Activated CD4-positive, CD25-positive, alpha-beta regulatory T cell treated with anti-CD3 and anti-CD28 coated beads, Interleukin-2, amount 50 U/mL, for 24 hours (primary cell): ENCODE measurements at places on chromosomes 6 and 20.
A peak's percentile ranks its signal among the peaks of the same experiment; 100 is the strongest.

DNA sequence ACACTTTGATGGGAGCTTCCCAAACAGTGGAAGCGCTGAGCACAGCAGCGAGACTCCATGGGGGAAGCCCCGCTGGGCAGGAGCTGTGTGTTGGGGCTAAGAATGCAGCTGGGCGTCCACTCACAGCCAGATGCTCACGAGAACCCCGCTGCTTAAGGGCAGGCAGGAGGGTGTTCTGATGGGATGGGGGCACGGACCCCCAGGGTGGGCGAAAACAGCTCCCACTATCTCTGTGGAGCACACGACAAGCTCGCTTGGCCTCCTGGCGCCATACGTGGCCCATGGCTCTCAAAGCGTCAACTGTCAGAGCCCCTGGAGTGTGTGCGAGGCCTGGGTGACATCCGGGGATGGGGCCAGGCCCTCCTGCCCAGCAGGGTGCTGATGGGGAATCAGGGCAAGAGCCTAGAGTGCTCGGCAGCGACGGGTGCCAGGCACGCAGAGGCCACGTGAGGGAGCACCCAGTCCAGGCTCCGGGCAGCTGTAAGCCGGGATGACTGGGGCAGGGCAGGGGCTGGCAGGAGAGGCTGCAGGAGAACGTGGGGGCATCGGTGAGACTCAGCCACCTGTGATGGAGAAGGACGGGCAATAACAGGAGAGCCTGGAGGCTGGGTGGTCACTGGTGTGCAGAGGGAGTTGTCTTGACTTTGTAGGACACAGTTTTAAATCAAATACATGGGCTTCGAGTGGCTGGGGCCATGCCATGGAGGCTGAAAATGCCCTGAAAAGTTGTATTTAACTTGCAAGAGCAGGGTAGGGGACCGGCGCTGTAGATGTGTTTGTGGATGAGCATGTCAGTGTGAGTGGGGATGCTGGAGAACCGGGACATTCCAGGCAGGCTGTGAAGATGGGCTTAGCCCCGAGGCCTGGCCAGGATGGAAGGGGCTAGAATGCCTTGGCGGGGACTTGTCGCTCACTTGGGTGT is 27.3 kb downstream of the PYGB start:
- ATAC-seq = no peak

DNA sequence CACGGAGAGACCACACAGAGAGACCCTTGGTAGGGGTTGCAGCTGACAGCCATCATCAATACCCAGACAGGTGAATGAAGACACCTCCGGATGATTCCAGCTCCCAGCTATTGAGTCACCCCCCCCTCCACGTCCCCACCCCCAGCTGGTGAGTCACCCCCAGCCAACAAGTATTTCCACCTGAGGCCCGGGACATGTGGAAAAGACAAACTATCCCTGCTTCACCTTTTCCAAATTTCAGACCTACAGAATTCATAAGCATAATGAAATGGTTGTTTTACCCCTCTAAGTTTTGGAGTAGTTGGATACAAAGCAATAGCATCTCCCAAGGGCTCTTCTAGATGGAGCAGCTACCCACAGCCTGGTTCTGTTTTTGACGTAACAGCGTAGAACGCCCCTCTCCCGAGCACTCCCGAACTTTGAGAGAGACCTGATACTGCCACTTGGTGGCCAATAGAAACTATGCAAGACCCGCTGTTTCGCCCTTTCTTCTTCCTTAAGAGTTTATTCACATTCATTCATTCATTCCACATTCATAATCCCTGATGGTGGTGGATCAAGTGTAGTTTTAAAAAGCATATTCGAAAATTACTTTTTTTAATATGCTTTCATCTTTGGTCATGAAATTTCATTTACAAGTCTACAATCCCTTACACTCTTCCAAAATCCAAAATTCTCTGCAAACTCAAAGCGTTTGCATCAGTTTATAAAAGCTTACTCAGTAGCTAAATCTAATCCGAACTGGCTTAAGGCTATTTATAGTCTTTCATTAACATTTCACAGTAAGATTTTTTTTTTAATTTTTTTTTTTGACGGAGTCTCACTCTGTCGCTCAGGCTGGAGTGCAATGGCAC is 15.1 kb upstream of the PPP1R16B start:
- no peak for ATAC-seq

GRCh38 chr6:144581812-144582537 is 296.8 kb downstream of the UTRN start:
- no peak for ATAC-seq

GRCh38 chr6:136031982-136032381 is 180.5 kb downstream of the PDE7B start:
- no peak for ATAC-seq

DNA sequence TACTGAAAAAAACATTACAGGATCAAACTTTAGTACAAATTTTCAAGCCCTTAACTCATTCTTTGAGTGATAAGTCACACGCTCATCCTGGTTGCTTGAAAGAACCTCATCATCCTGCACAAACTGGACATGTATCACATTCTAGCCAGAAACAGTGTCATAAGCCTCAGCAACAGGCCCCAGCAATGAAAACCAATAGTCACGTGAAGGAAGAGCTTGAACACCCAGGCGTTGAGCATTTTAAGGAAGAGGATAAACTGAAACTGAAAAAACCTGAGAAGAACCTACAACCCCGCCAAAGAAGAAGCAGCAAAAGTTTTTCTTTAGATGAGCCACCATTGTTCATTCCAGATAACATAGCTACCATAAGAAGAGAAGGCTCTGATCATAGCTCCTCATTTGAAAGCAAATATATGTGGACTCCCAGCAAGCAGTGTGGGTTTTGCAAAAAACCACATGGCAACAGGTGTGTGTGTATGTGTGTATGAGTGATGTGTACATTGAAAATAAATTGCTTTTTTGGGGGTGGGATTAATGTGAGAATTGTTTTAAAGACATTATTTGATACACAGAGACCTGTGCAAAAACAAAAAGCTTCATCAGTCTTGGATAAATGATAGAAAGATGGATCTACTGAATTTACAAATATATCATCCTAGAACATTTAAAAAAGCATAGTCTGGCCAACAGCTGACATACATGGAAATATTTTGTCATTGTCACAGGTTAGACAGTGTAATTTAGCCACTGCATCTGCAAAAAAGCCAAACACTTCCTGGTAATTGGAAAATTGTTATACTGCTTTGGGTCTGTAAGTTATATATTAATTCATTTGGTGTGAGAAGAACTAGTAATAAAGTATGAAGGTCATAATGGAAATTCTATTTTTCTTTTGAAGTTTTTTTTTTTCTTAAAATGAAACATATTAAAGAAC is 50.1 kb downstream of the PHF3 start:
- no peak for ATAC-seq

- no peak for ATAC-seq
These were observed 4.2 kb upstream of the ITPR3 start for GRCh38 chr6:33616913-33617312.

GRCh38 chr20:61887596-61888093 is 178.0 kb downstream of the TAF4 start:
- no peak for ATAC-seq

DNA sequence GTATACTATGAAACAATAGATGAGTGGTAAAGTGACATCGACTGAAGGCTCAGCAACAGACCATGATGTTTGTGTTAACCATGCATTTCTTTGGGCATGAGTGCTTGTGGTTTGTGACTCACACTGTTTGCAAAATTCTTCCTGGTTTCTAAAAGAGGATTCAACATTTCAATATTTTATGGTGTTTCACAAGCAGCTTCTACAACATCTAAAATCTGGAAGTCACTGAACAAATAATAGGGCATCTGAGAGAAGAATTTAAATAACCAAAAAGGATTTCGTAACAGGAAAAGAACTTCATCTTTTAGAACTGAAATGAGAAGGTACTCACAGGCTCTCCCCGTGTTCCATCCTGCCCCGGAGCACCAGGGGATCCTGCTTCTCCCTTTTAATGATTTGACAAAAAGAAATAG is 146.2 kb downstream of the COL21A1 start:
- no peak for ATAC-seq

DNA sequence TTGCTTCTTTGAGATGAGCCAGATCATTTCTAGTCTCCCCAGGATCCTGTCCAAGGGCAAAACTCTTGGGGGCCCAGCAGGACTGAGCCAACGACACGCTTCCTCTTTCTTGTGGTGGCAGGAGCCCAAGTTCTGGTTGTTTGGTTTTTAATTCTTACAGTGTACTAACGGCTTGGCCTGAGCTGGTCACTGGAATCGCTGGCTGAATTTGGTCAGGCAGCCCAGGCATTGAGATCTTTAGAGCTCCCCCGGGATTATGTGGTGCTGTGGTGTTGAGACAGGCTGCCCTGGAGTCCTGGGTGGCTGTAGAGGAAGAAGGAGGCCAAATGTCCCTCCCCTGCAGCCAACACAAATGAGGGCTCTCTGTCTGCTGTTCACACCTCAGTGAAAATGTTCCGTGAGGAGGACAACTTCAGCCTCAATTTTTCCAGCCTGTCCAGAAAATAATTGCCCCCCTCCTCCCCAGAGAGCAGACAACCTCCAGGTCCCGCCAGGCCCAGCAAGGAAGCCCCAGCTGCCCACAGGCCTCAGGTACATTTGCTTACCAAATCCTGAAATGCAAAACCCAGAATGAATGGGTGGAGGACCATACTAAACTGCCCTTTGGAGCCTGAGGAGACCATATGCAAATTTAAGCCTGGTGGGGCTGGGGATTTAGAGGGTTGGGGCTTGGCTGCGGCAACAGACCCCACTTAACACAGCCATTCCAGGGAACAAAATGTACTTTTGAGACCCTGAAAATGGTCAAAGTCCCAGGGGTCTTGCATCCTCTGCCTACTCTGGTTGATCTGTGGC is 23.6 kb downstream of the BNIP5 start:
- no peak for ATAC-seq

DNA sequence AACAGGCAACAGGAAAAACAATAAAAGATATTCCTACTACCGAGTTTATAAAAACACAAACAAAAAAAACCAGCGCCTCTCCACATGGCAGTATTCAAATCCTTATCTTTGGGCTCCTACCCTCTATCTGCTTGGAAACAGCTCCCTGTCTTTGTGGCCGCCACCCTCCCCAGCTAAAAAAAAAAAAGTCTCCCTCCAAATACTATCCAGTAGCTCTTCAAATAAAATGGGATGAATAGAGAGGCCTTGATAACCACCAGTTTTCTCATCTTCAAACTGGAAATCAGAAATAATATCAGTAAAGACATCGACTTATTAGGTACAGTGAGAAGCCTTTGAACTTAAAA is 96.2 kb downstream of the PSMG4 start:
- no peak for ATAC-seq

- no peak for ATAC-seq
These were observed 245.0 kb upstream of the RIN2 start for GRCh38 chr20:19512886-19513677.

- ATAC-seq = peak; percentile 15
These were observed 893 bp downstream of the POLR1H start for GRCh38 chr6:30061858-30062458.

- no peak for ATAC-seq
These were observed 126.9 kb downstream of the MRPL14 start for GRCh38 chr6:44000164-44000842.

DNA sequence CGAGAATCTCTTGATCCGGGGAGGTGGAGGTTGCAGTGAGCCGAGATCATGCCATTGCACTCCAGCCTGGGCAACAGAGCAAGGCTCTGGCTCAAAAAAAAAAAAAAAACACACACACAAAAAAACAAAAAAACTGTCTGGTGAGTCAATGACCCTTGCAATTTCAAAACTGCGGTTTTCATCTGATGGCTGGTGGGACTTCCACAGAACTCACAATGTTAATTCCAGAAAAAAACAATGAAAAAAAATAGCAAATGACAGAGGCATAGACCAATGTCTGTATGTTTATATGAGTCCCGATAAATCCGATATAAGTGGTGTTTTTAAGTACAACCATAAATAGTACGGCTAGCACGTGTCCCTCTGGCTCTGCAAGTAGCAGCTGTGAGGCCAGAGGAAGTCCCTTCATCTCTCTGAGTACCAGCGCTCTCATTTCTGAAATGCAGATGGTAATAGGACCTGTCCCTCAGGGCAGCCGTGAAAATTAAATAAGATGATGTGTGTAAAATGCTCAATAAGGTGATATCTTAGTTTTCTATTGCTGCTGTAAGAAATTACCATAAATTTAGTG is 21.9 kb upstream of the PTPN1 start:
- no peak for ATAC-seq

DNA sequence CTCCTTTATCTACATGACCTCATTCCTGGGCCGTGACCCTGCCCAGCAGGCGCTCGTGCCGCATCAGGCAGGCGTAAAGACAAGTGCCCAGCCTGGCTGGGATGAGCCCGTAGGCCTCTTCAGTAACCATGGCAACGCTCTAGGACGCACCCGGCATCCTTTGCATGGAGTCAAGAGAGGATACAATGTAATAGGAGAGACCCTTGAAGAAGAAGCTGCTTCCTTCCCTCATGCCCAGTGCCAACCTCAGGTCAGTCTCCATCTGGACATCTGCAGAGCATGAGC is 5.0 kb upstream of the LSM14B start:
- no peak for ATAC-seq

DNA sequence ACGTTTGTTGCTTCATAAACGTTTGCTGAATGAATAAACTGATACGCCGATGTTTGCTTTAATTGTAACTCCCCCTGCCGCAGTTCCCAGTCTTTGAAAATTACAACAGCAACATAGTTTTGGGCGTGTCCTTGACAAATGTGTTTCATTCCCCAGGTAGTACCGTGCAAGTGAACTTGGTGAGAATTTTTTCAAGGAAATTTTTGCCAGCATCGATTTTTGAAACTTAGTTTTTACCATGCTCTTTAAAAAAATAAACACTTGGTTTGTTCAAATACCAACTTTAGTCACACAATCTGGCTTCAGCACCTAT is 60.1 kb downstream of the FAM217A start:
- no peak for ATAC-seq

GRCh38 chr20:7269452-7269851 is 502.0 kb downstream of the BMP2 start:
- no peak for ATAC-seq

GRCh38 chr20:47456952-47457724 is 44.5 kb upstream of the NCOA3 start:
- peak; percentile 94 for ATAC-seq

- no peak for ATAC-seq
These were observed 817.1 kb downstream of the KIF16B start for GRCh38 chr20:15756002-15756753.

GRCh38 chr6:34358389-34358905 is 34.0 kb downstream of the NUDT3 start:
- ATAC-seq = no peak

DNA sequence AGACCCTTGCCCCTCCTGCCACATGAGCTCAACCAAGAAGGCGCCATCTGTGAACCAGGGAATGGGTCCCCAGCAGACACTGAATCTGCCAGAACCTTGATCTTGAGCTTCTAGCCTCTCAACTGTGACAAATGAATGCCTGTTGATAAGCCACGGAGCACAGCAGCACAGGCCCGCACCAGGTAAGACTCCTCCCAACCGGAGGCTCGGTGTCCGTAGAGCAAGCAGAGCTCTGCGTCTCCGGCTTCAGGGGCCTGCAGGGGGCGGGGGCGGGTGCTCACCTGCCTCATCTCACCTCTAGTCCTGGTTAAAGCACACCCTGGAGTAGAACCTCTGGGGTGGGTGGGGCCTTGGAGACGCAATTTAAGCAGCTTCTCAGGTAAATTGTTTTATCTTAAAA is 122.7 kb downstream of the SMOC2 start:
- ATAC-seq = no peak
